ENCODE measurements at places on chromosomes 5 and 9.

DNA sequence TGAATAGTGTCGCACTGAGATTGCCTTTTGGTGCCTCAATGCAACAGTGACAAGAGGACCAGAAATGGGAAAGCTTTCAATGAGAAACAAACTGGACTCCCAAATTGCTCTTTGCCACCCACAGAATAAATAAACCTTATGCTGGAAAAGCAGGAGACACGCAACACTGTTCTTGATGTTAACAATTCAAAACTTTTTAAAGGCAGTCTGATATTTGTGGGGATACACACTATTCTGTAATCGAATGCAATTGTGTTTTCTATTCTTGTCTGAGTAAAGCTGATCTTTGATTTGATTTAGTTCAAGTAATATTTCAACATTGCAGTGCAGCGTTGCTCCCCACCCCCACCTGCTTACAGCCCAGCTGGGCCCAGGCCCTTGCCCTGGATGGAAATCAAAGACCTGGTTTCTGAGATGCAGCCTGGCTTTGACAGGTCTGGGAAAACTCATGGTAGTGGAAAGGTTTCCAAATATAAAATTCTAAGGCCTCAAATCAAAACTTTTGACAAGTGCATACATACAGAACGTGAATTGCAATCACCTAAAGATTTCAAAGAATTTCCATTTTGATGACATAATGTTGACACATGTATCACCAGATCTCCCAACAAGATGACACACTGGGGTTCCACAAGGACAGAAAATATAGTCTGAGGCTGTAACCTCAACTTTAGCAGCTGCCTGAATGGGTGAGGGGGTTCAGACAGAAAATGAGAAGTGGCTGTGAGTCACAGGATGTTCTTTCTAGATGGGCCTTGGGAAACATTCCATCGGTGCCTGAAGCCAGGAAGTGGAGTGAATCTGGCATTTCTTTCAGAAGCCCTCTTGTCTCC lies 55.1 kb downstream of the ABCA1 start:
- DNase-seq: peak; percentile 98

DNA sequence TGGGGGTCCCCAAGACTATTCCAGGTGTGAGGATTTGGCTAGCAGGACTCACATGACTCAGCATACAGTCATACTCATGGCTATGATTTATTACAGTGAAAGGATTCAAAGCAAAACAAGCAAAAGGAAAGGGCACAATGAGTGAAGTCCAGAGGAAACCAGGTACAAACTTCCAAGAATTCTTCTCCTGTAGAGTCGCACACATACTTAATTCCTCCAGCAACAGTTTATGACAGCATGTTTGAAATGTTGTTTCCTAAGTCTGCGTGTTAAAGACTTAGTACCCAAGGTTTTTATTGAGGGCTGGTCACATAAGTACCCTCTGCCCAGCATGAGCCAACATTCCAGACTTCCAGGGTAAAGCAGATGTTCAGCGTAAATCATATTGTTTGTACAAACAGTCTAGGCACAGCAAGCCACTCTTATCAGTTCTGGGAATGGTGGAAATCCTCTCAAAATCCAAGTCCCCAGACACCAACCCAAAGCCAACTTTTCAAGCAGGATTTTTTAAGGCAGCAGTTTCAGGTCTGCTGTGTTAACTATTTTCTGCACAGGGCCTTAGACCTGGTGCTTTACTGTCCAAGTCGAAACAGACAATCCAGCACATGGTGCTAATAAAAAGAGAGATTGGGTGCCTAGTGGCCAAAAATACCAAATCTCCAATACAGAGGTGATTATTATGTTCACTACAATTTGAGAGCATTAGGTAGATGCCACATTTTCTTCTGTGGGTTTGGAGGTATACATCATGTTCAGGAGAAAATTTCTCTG lies 18.6 kb upstream of the RICTOR start:
- peak; percentile 25 for DNase-seq

DNA sequence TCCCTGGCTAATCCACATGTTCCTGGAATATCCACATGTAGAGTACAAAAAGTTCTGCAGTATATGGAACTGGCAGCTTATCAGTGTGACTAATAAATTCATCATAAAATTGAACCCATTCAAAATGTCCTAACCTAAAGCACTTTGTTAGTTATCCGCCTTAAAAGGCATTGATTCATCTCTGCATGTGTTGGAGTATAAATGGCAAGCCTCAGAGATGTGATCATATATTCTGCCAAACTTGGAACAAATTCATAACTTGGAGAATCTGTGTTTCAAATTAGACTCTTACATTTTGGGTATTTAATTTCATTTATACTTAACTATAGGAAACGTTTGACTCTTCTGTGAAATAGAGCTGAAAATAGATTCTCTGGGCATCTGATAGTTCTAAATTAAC lies 25.2 kb upstream of the NREP start:
- no peak for DNase-seq

GRCh38 chr5:132714456-132715307 lies 22.7 kb downstream of the KIF3A start:
- no peak for DNase-seq

- no peak for DNase-seq
Observed at GRCh38 chr5:1441166-1441865, 3.9 kb downstream of the SLC6A3 start.

DNA sequence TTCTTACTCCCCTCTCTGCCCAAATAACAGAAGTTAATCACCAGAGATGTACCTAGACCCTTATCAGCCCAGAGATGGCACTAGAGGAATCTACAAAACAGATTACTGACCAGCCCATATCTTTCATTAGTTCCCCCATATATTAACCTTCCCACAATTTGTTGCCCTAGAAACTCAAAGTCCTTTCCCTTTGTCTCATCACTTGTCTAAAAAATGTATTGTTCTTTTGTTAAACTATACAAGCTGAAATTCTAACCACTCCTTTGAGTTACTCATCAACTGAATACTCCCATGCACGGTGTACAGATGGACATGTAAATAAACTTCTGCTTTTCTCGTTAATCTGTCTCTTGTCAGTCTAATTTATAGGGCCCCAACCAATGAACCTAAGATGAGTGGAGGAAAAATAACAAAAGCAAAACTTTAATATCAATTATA lies 130.9 kb downstream of the CCDC192 start:
- no peak for DNase-seq

GRCh38 chr5:75116856-75117255 lies 64.5 kb upstream of the GCNT4 start:
- no peak for DNase-seq

- peak; percentile 30 for DNase-seq
Observed at GRCh38 chr9:76571288-76571687, 112.3 kb downstream of the GCNT1 start.

DNA sequence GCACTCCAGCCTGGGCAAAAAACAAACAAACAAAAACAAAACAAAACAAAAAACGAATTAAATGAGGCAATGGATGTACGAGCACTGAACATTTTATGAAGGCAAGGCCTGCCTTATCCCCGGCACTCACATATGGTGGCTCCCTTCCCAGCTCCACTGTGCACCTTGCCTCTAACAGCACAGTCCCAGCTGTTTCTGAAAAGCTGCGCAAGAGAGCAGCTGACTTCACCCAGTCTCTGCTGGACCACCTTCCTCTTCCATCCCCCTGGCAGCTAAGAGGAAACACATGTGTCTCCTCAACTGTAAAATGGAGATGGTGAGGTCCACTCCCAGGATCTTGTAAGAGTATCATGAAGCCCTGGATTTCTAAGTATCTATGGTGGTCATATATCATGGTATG lies 100.7 kb downstream of the KLF4 start:
- DNase-seq: no peak

- DNase-seq: no peak
Observed at GRCh38 chr5:57736716-57737115, 254.1 kb upstream of the ACTBL2 start.

- DNase-seq: no peak
Observed at GRCh38 chr9:133609311-133610098, at the start of gene FAM163B. FAM163B (minus strand) TSS chr9:133609389; CDS start chr9:133580223, 29,166 bp downstream.

GRCh38 chr9:114687034-114687433 lies 5.0 kb upstream of the TEX48 start:
- DNase-seq: peak; percentile 54

DNA sequence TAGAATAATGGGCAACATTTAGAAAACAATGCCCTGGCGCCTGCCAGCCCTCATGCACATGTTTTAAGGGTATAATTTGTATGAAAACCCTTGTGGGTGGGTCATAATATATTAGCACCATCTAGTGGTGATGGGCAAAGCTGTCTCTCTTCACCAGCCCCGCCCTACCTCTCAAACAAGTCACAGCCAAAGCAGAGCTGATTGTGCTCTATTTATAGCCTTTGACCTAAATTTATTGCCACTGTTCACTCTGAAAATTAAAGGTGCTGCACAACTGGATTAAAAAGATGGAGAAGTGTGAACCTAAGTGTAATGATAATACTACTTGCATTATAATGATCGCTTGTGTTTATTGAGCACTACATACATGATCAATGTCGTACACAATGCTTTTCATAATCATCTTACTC lies 131.9 kb upstream of the ANKH start:
- DNase-seq: peak; percentile 67

DNA sequence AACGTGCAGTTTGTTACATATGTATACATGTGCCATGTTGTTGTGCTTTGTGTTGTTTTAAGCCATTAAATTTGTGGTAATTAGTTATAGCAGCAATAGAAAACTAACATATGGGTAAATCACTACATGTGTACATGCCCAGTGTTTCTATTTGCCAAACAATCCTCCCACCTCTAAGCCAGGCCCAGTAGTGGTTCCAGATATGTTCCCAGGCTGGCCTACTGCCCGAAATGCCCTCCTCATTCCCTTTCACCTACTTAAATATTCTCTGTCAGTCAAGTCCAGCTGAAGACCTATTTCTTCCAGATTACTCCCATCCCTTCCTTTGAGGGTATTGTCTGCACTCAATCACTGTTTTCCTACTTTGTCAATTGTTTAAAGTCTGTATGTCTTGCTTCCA lies 24.1 kb upstream of the AGGF1 start:
- DNase-seq: no peak

DNA sequence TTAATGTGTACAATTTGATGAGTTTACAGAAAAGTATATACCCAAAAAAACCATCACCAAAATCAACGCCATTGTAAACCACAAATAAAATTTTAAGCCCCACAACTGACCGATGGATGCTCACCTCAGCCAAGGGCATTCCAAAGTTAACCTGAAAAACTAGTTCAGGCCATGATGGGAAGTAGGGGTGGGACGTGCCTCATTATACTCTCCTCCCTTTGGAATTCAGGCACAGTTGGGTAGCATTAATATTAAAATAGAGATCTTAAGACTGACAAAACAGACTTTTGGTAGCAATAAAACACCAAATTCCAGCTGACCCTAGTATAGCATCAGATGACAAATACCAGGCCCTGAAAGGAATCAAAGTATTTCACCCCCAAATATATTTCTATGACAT lies 129.0 kb downstream of the CDH18 start:
- no peak for DNase-seq

DNA sequence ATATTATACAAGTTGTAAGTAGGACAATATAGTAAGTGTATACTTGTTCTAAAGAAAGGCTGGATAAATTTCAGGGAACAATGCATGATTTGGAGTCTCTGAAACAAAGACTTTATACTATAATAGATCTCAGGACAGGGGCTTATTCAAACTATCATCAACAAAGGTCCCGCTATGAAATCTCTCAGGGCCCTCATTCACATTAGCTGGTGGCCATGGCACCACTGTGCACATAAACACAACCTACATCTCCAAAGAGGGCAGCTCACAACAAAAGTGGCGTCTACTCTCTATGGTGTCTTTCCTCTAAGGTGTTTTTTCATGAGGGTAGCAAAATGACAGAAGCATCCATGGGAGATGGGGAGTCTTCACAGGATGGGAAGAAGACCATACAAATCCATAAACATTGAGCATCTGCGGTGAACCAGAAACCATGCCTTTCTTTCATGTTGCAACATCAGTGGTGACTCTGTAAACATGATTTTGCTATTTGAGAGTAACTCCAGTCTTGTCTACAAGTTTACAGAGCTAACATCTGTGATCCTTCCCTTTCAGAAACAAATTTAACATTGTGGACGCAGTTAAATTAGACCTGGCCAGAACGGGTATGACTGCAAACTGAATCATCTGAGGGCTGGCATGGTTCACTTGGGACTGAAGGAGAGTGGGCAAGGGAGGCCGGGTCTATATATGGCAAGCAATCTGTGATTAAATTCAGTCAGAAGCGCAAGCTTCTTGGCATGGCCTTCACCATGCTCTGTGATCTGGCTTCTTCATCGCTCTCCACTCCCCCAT lies 5.5 kb downstream of the TTLL11 start:
- DNase-seq: peak; percentile 25

DNA sequence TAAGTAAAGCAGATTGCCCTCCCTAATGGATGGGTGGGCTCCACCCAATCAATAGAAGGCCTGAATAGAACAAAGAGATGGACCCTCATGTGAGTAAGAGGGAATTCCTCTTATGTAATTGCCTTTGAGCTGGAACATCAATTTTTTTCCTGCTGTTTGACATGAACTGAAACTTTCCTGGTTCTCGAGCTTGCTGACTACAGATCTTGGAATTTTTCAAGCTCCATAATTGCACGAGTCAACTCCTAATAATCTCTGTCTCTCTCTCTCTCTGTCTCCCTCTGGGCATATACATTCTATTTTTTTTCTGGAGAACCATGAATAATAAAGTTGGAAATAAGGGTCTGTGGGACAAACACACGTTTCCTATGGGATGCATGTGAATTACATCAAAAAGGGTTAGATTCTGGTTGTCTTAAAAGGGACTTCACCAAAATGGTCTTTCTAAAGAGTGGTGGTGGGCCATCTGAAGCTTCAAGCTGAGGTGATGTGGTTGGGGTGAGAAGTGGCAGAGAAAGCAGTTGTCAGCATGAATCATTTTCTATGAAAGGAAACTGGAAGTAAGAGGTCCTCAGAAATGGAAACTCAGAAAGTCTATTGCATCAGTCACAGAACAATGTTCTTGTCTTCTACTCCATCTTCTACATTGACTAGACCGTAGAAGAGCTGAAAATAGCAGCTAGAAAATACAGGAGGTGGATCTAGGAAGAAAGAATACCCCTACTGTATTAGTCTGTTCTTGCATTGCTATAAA lies 47.0 kb upstream of the HOMER1 start:
- peak; percentile 71 for DNase-seq

DNA sequence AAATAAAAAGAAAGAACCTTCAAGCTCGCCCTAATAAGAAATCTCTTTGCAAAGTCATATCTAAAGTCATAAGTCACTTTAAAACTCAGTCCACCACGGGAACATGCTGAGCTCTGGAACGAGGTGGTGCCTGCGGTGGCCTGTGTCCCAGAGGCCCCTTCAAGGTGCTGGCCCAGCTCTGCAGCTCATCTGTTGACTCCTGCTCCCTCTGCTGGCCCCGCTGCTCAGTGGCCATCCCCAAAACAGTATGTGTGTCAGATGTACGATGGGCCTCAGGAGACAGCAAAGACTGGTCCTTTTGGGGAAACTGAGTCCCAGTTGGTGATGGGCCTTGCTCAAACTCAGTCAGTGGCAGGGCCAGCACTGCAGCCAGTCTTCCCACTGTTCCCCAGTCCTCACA lies 22.8 kb upstream of the FOXB2 start:
- DNase-seq: peak; percentile 51
